KBM-7 (cell line): ENCODE measurements at places on chromosomes 2 and 18.

DNA sequence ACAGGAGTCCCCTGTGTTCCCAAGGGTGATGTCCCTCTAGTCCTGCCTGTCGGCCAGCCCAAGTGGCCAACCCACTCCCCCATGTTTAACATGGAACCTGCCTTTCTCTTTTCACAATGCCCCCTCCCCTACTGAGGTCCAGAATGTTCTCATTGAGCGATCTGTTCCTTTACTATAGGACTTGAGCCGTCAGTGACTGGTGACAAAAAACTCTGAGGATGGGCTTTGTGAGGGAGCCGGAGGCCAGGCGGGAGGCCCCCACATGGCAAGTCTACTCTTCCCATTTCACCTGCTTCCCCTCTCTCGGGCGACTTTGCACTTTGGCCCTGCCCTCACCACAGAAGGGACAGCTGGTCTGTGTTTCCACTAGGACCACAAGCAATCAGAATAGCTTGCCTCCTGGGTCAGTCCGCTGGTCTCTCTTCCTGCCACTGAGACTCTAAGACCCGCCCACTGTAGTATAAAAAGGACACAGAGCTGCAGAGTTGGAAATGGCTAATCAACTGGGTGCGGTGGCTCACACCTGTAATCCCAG is 146.5 kb upstream of the RAB12 start:
- no peak for DNase-seq

GRCh38 chr2:44110444-44110843 is 58.2 kb upstream of the PPM1B start:
- no peak for DNase-seq

GRCh38 chr2:6926071-6926732 is 9.0 kb downstream of the RNF144A start:
- no peak for DNase-seq

GRCh38 chr2:45018023-45018422 is 8.8 kb upstream of the SIX2 start:
- no peak for DNase-seq
